ENCODE measurements at places on chromosomes 3 and 15.
A peak's percentile ranks its signal among the peaks of the same experiment; 100 is the strongest.

DNA sequence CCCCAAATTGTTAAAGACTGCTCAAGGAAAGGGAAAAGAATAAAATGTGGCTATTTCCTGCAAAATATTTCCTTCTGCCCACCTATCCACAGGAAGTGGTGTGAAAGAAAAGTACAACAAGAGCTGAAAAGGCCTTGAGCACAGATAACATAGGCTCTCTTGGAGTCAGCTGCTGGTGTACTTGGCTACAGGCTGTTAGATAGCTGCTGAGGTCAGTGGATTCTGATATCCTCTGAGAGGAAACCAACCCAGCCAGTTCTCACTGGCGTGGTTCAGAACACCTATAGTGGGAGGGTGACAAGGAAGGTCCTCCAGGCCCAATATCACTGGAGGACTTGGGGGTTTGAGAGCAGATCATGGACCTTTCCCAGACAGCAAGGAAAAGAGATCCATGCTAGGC lies 124.4 kb upstream of the GAP43 start:
- no peaks in the 10 kb centered on the region for H3K4me1 ChIP-seq
- no peak for DNase-seq
- H3K4me3 ChIP-seq, result no peak overlapping the region

DNA sequence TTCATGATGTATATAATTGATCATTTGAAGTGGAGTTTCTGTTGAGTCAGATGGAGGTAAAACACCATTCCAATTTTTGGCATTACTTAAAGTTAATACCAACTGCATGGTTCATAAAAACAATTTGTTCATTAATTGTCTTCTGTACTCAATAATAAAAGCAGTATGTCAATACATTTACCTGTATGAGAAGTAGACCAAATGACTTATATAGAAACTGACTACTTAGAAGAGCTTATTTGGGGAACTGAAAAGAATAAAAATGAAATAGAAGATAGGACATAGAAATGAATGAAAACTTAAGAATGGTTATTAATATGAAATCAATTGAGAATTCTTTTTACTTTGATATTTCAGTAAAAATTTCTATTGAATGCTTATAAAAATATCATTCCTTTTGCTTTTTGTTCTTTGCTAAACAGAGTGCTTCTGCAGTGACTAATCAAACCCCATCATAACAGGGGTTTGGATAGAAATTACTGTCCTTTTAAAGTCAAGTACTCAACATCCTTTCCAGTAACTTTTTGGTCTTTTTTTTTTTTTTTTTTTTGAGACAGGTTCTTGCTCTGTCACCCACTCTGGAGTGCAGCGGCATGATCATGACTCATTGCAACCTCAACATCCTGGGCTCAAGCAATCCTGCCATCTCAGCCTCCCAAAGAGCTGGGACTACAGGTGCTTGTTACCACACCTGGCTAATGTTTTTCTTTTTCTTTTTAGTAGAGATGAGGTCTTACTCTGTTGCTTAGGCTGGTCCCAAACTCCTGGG lies 6.5 kb upstream of the CRYBG3 start:
- H3K36me3 ChIP-seq, result no peaks in the 10 kb centered on the region
- peaks cover 7% of the 10 kb centered on the region for H3K27me3 ChIP-seq
- H3K4me1 ChIP-seq, result no peaks in the 10 kb centered on the region

GRCh38 chr15:48411971-48412591 lies 80.9 kb downstream of the DUT start:
- no peaks in the 10 kb centered on the region for H3K27me3 ChIP-seq
- DNase-seq, result no peak
- no peaks in the 10 kb centered on the region for H3K4me1 ChIP-seq
- H3K36me3 ChIP-seq, result no peaks in the 10 kb centered on the region
- no peak overlapping the region for H3K4me3 ChIP-seq

GRCh38 chr15:31275331-31276262 lies 51.0 kb upstream of the KLF13 start:
- H3K27me3 ChIP-seq, result no peaks in the 10 kb centered on the region
- H3K36me3 ChIP-seq, result no peaks in the 10 kb centered on the region
- H3K27ac ChIP-seq, result peak overlapping the region; percentile 60
- H3K4me1 ChIP-seq, result peaks cover 33% of the 10 kb centered on the region

- H3K27ac ChIP-seq, result no peak overlapping the region
- no peaks in the 10 kb centered on the region for H3K4me1 ChIP-seq
- no peaks in the 10 kb centered on the region for H3K36me3 ChIP-seq
- DNase-seq, result no peak
- no peak overlapping the region for H3K4me3 ChIP-seq
- peaks cover 17% of the 10 kb centered on the region for H3K27me3 ChIP-seq
Observed at GRCh38 chr3:100641471-100642032, 32.2 kb downstream of the ADGRG7 start.
